ENCODE measurements at places on chromosomes 11 and 22.
A peak's percentile ranks its signal among the peaks of the same experiment; 100 is the strongest.

- DNase-seq, result no peak
Measured at GRCh38 chr11:2768471-2769408, 68.9 kb upstream of the KCNQ1OT1 start.

DNA sequence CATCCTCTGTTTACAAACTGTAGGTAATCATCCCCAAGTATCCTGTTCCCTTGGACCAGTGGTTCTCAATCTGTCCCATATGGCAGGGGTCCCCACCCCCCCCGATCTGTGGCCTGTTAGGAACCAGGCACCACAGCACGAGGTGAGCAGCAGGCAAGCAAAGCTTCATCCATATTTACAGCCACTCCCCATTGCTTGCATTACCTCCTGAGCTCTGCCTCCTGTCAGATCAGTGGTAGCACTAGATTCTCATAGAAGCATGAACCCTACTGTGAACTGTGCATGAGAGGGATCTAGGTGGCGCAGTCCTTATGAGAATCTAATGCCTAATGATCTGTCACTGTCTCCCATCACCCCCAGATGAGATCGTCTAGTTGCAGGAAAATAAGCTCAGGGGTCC lies 33.4 kb upstream of the EIF3M start:
- no peak for DNase-seq

DNA sequence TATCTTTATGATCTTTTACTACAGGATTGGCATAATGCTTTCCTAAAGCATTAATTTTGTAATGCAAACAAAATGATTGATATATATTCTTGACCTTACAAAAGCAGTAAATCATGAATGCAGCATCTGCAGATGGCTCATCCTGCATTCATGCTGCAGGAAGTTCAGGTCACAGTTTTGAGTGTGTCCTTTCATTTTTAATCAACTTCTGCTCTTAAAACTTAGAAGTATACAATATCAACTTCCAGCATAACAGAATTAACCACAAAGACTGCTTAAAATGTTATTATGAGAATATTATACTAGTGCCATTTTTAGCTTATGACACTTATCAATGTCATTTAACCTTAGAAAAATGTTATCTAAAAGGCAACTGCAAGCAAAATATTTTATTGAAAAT lies 54.0 kb downstream of the SLC36A4 start:
- no peak for DNase-seq

DNA sequence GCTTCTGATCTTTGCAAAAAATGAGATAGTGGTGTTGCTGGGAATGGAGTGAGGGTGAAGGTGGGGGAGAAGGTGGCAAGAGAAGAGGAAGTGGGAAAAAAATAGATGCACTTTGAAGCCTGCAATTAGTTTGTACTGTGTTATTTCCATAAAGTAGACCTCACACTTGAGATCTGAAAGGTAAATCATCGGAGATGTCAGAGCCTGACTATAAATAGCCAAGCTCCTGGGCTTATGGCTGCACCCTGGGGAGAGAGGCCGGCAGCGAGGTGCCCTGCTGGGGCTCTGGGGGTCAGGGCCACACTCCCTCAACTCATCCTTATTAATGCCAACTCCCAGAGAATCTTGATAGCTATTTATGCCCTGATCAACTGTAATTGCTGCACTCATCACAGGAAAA lies 134.4 kb downstream of the NXPE2 start:
- no peak for DNase-seq

- no peak for DNase-seq
Measured at GRCh38 chr11:123197711-123198110, 2.7 kb upstream of the CLMP start.

DNA sequence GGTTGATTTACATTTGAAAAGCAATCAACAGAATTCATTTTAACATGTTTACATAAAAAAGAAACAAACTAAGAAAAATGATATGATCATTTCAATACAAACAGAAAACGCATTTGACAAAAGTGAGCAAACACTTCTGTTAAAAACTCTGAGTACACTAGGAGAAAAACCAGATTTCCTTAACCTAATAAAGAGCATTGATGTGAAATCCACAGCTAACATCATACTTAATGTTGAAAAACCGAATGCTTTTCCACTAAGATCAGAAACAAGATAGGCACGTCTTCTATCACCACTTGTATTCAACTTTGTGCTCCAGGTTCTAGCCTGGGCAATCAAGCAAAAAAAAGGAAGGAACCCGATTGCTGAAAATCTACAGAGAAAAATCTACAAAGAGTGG lies 227.6 kb downstream of the SBF2 start:
- no peak for DNase-seq

DNA sequence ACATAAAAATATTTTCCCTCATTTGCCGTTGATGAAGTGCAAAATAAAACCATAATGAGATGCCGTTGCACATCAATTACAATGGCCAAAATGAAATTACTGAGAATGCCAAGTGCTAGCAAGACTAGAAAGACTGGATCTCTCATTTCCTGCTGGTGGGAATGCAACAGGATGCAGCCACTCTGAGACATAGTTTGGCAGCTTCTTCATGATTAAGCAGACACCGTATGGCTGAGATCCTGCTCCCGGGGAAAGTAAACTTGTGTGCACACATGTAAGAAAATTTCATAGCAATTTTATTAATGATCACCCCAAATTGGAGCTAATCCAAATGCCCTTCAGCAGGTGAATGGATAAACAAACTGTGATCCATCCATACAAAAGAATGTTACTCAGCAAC lies 1013.2 kb downstream of the TBC1D22A start:
- DNase-seq, result no peak

DNA sequence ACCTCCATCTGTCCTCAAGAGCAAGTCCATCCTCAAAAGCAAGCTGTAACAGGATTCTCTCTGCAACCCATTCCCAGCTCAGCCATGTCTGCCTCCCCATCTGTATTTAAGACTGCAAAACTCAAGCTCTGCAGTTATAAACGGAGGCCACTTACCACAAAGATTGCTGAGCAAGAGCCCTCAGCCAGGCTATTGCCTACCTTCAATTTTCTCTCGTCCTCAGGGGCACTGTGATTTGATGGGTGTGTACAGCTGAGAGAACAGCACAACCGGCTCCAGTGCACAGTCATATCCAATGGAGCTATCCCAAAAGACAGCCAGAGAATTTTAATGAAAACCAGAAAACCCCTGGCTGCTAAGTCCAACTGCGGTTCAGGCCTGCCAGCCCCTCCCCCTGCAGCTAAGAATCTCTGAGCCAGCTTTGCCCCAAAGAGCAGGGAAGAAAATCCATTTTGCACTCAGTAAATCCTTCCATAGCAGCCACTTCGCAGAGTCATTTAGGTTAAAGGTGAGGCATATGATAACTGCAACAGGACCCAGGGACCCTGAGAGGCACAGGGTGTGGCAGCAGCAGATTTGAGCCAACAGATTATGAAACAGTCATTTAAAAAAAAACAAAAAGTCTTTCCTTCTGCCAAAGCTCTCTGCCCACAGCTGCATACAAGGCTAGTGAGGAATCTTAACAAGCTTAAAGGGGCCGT lies 37.6 kb downstream of the RAB30 start:
- peak; percentile 73 for DNase-seq

- no peak for DNase-seq
Measured at GRCh38 chr11:16814410-16815046, 76.1 kb downstream of the C11orf58 start.

DNA sequence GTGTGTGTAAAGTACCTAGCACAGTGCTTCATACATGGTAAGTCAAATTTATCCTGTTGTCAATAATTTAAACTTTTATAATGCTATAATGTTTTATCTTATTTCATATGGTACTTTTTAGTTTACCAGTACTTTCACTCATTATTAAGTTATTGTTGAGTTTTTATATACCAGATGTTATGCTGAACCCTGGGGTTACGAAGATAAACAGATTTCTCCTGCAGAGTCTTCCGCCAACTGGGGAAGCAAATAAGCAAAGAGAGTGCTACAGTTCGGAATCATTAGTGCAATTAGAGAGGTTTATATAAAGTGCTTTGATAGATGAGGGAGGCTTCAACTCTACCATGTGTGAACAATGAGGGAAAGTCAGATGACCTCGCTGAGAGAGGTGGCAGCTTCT lies 362.3 kb downstream of the DYNC2H1 start:
- no peak for DNase-seq

GRCh38 chr11:729492-730074 lies 17.7 kb upstream of the TALDO1 start:
- no peak for DNase-seq

- DNase-seq, result no peak
Measured at GRCh38 chr11:18536209-18536608, 9.5 kb upstream of the TSG101 start.

GRCh38 chr22:36772451-36772850 lies 3.5 kb downstream of the IFT27 start:
- no peak for DNase-seq

DNA sequence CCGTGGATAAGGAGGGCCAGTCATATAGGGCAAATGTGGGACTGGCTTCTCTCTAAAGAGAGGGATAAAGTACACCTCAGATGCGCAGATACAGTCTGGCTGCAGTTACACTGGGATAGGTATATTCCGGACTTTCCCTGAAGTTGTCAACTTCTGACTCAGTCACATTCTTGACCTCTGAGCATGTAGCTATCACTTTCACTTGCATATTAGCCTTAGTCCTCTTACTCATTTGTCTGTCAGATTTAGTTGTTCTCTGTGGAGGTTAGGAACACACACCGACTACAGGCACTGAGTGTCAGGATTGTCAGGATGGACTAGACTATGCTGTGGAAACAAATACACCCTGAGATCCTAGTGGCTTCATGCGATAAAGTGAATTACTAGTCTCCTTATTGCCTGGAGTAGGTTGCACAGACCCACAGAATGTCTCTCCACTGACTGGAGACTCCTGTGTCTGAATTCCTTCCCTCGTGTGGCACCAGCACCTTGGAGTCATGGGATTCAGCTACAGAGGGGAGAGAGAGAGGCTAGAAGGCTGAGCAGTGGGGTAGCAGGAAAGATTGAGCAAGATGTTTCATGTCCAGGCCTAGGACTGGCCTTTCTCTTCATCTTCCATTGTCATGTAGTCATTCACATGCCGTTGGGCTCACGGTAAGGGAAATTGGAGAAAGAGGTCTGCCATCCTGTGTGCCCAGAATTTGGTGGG lies 654.3 kb downstream of the NTM start:
- DNase-seq, result no peak

DNA sequence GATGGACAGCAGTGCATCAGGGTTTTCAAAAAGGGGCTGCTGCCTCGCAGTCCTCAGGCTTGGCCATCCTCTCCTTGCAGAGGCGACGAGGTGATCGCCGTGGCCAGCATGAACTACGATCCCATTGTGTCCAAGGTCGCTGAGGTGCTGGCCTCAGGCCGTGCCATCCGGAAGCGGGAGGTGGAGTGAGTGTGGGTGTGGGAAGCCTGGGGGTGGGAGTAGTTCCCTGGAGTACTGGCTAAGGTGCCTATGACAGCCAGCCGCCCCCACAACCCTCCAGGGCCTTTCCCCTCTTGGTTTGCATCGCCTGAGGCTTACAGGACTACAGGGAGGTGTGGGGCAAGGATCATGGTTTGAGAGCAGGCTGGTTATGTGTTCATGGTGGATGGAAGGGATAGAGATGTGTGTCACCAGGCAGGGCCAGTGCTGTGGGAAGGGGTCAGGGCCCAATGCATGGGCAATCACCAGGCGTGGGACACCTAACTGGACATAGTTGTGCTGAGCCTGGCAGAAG lies 2.1 kb upstream of the LZTR1 start:
- DNase-seq, result no peak

DNA sequence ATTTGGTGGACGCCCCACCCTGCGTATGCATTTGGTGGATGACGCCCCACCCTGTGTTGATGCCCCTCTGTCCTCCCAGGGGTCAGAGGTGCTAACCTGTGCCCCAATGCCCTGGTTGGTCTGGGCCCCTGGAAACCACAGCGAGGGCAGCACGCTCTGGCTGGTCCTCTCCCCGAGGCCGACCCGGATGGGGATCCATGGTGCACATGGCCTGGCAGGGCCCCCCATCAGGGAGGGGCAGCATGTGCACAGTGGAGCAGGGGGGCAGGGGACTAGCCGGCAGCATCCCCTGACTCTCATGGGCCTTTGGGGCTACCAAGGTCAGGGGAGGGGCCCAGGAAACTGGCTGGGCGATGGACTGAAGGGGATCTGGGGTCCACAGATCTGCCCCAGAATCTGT lies 7.6 kb upstream of the MUC5AC start:
- no peak for DNase-seq

DNA sequence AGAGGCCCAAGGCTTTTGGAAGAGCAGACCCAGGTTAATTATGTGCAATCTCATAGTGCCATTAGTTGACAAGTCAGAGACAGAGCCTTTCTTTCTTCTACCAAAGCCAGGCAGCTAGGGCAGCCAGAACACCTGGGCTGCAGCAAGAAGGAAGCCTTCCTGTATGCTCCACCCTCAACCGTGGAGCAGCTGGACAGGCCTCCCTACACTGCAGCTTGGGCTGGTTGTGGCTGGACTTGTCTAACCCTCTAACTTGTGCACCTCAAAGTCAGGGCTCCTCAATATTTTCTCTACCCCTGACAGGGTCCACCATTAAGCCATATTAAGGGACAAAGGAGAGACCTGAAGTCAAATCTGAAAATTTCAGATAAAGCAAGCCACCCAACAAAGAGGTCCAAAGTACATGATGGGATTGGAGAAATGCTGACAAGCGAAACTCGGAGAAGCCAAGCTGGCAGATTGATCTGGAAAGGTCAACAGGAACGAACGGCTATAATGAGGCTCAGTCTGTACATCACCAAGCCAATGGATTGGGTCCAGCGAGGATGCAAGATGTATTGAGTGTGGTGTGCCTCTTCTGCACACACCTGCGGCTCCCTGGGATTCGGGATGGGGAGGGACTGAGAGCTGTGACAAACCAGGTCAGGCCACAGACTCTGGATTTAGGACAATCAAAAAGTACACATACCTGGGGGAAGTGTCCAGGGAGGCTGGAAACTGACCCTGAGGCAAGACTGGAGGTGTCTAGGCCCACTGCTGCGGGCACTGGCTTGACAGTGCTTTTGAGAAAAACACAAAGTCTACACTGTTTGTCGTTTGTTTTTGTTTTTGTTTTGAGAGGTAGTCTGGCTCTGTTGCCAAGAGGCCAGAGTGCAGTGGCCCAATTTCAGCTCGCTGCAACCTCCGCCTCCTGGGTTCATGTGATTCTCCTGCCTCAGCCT lies 11.7 kb upstream of the SLC43A3 start:
- DNase-seq, result no peak

- DNase-seq, result no peak
Measured at GRCh38 chr11:57618438-57618837, 21.0 kb downstream of the SERPING1 start.

DNA sequence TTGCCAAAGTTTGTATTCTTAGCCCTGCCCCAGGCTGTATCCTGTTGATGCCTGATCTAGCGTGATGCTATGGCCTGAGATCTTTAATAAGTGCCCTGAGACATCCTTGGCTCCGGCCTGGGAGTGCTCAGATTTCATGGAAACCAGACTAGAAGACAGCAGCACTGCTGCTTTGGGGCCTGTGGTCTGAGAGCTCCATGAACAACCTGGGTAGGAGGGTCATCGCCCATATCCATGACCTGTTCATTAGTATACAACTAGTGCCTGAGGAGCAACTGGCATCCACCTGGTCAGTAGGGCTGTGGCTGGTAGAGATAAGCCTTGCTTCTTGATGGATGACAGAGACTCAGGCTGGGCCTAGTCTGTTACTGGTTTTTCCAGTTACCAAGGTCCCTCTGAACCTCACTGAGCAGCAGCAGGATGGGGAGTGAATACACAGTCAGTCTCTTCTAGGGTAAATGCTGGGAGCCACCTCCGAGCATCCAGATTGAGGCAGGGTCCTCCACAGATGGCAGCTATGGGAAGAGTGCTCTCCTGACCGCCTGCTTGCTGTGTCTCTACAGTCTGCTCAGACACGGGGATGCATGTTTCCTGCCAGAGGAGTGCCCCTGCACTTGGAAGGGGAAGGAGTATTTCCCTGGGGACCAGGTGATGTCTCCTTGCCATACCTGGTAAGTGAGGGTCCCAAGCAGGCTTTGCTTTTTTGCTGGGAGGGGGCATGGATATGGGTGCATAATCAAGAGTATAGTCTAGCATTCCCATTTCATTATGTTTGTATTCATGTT lies 39.0 kb downstream of the OTOG start:
- no peak for DNase-seq

Data from muscle of arm (tissue), 14 donors.